ENCODE measurements at places on chromosomes 4 and X.

DNA sequence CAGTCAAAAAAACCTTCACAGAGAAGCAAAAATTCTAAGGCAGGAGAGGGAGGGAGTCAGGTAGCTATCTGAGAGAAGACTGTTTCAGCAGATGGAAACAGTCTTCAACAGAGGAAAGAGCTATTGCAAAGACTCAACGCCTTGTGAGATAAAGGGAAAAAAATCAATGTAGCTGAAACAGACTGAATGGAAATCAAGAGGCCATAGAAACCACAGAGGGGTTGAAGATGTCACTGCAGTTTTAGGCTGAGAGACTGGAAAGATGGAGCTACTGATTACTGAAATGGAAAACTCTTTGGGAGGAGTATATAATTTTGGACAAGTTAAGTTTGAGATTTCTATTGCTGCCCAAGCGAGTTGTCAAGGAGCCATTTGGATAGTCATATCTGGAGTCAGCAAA, 28.4 kb upstream of the CXCL8 start:
- no peak for DNase-seq

DNA sequence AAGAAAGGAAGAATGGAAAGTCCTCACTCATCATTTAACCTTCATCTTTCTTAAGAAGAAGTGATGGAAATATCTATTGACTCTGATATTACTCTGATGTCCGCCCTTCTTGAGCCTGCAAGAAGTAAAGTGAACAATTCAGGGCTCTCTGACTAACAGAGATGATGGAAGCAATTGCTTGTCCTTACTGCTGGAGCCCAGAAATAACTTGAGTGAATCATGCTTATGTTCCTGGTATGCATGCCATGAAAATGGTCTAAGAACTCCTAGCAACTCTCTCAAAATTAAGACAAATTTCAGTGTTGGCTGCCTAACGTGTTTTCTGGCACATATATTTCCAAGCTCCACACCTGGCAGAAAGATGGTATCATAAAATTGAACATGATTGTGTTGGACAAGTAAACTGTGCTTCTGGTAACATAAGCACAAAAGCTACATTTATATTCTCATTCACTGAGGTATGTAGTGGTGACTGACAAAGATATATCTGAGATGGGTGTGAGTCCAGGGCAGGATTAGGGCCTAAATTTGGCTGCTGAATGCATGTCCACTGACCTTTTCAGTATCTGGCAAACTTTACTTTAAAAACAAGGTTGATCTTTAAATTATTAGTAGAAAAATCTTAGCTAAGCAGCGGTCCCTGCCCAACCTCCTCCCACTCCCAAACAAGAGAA, 109.2 kb upstream of the OTUD4 start:
- DNase-seq: no peak

DNA sequence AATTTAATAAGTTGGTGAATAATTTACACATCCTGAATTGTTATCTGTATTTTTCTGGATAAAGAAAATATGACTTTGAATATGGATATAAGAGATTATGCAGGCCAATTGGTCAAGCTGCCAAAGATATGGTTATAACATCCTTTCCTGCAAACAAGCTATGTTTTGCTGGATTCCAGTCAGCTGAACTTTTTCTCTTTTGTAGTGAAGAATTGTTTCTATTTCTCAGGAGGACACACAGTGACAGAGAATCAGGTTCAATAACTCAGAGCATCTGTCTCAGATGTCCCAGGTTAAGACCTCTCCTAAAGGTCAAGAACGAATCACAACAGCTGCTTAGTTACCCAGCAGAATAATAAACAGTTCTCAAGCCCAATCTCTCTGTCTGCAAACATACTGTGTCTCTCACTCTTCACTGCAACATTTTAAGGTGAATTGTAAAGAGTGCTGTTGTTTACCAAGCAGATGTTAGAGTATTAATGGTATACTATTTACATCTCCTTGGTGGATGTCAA, 189.5 kb upstream of the ANKRD50 start:
- no peak for DNase-seq

- no peak for DNase-seq
Measured at GRCh38 chr4:8171266-8171665, 12.7 kb upstream of the ABLIM2 start.

- no peak for DNase-seq
Measured at GRCh38 chrX:85378461-85378860, 1.0 kb downstream of the POF1B start.

DNA sequence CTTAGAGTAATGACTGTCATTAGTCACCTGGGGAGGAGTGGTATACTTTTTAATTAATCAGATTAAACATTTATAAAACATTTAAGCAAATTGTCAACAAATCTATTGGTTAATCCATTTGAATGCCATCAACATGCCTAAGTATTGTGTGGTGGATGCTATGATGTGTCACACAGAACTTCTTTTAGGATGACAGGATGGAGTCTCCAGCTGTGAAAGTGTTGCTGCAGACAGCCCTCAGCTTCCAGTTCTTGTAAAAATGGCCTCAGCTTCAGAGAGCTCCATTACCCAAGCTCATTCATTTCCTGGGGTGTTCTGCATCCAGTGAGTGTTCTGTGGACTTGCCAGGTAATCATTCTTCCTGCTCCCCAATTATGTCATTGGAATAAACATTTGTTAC, 74.3 kb upstream of the CLNK start:
- no peak for DNase-seq
